ENCODE measurements at places on chromosomes 2 and 18.

GRCh38 chr2:8794923-8795825 is 42.2 kb downstream of the KIDINS220 start:
- DNase-seq, result no peak

DNA sequence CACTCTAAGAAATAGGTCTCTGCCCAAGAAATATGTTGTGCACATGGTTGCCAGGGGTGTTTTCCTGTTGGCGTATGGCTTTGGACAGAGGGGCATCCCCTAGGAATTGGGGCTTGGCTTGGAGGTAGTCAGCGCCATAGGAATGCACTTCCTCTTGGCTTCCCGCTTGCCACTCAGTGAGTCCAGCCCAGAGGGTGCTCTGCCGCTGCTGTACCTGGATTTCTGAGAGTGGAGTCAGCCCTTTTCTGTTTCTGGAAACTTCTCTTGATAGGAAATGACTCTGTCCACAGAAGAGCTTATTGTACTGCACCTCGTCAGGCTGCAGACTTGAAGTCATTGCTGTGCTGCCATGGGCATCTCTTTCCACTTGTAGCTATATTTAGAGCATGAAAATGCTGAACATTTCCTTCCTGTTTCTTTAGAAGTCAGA is 116.7 kb upstream of the MGAT5 start:
- no peak for DNase-seq

- DNase-seq, result no peak
These were observed 110.5 kb downstream of the DYSF start for GRCh38 chr2:71563872-71564271.

GRCh38 chr2:196335221-196335634 is 163.8 kb upstream of the STK17B start:
- no peak for DNase-seq

DNA sequence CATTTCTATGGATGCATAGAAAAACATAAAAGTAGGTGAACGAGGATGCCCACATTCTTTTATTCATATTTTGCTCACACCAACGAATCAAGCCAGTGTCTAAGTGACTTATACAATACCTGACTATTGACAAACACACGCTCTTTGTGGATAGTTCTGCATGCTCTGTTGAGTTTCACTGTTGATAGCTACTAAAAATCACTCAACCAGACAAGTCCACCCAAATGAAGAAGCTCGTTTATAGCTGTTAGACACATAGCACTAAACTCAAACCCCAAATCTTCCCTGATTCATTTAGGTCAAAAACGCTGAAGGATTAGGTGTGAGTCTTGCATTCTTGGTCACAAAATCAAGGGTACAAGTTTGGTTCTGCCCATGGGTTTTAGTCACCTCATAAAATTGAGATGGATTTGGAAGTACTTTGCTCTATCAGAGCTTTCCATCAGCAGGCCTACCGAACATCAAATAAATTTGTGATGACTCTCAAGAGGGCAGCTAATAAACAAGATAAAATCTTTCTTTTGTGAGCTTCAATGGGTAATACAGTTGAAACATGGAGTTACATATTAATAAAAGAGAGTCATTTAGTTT is 92.7 kb upstream of the ETAA1 start:
- no peak for DNase-seq

DNA sequence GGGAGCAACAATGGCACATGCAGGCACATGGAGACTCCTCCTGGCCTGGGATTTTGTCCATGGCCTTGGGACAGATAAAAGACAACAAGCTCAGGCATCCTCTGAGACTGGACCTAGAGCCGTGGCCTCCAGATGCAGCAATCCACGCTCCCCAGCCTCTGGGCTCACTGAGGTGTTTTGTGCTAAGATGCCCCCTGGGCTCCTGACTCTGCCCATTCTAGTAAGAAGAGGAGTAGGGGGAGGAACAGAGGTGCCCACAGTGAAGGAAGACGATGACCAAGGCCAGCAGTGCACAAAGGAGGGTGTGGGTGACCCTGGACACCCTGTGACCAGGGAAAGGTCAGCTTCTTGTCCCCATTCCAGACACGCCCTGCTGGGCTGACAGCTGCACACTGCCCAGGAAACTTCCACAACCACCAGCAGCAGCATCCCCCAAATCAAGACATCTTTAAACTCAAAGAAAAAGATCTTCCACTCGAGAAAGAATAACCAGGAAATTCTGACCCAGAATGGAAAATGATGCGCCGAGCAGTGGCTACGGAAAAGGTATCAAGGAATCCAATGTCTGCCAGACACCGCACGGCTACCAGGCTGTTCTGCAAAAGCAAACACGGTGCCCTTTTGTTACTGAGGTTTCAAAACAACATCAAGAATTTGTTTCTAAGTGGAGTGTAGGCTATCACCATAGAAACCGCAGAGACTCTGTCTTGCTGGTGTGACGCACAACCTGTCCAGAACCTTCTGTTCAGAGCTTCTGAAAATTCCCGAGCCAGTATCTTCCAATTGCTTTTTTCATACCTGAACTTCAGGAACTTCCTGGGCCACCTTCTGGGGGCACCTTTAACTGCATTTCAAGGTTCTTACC is 65.5 kb downstream of the ZNF516 start:
- no peak for DNase-seq

DNA sequence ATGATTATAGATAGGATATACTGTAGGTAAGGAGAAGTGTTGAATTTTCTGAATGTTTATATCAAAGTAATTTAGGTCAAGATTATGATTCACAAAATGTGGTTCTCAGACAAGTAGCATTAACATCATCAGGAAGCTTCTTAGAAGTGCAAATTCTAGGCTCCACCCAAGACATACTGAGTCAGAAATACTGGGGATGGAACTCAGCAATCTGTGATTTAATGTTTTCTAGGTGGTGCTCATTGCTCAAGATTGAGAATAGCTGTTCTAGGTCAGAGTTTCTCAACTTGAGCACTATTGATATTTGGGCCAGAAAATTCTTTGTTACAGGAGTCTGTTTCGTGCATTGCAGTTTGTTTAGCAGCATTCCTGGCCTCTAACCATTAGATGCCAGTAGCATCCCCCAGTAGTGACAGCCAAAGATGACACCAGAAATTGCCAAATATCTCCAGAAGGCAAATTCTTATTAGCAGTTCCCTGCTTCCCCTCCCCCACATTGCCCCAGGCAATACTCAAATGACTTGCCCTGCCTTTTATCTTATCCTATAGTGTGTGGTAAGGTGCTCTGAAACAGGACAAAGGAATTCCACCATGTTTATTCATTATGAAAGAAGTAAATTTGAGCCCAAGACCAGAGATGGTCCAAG is 1001.2 kb downstream of the DPP10 start:
- no peak for DNase-seq

GRCh38 chr2:32523686-32524085 is 104.2 kb upstream of the TTC27 start:
- no peak for DNase-seq

DNA sequence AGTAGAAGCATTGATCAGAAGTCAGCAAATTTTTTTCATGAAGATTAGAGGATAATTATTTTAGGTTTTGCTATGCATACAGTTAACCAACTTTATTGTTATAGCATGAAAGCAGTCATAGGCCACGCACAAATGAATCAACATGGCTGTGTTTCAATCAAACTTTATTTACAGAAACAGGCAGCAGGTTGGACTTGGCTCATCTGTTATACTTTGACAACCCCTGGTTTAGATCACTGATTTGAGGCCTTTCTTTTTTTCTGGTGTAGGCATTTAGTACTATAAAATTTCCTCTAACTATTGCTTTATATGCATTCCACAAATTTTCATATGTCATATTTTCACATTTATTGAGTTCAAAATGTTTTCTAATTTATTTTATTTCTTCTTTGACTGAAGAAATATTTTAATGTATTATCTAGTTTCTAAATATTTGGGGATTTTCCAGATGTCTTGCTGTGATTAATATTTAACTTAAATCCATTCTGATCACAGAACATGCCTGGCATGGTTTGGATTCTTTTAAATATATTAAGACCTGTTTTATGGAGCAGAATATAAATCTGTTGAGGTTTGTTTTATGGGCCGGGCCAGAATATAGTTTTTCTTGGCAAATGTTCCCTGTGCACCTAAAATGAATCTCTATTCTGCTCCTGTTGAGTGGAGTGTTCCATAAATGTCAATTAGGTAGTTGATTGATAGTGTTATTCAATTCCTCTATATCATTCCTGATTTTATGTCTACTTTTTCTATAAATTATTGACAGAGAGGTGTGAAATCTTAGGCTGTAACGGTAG is 116.3 kb upstream of the KLHL29 start:
- DNase-seq, result no peak

- no peak for DNase-seq
These were observed 198.3 kb downstream of the GLI2 start for GRCh38 chr2:120933693-120934573.

DNA sequence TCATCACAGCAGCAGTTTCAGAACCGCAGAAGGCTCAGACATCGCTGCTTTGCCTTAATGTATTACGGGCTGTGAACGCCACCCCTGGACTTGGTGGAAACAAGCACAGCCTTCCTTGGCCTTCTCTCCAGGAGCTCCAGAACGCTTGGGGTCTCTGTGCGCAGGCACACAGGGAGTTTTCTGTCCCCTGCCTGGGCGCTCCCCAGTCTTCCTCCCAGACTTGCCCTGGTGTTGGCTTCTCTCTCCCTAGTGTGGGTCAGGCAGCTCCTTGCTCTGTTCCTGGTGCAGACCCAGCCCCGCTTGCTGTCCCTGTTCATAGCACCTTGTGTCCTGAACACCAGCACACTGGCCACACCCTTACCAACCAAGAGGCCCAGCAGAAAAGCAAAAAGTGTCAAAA is 103.6 kb downstream of the FAM210A start:
- no peak for DNase-seq

GRCh38 chr2:204072443-204073324 is 136.1 kb downstream of the ICOS start:
- DNase-seq, result peak; percentile 2

DNA sequence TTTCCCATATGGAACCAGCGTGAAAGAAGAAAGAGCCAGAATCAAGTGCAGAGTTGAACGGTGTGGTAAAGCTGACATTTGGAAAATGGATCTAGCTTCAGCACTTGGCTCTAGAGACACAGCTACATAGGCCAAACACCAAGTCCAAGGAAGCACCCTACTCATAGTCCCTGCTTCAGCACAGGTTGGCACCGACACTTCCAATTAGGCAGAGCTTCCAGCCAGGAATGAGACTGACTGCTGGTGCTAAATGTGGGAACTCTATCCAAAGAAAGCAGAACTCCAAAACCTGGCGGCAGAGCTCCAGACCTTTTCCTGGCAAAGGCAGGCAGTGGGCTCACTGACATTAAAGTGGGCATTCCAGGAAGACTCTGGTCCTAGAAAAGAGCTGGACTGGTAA is 125.4 kb upstream of the CTNNA2 start:
- DNase-seq, result no peak

- DNase-seq, result no peak
These were observed 298.9 kb downstream of the TCF4 start for GRCh38 chr18:55289048-55289447.

- DNase-seq, result no peak
These were observed 4.7 kb upstream of the STAT1 start for GRCh38 chr2:191018643-191019119.

- no peak for DNase-seq
These were observed 802.9 kb upstream of the ID2 start for GRCh38 chr2:7878786-7879482.

DNA sequence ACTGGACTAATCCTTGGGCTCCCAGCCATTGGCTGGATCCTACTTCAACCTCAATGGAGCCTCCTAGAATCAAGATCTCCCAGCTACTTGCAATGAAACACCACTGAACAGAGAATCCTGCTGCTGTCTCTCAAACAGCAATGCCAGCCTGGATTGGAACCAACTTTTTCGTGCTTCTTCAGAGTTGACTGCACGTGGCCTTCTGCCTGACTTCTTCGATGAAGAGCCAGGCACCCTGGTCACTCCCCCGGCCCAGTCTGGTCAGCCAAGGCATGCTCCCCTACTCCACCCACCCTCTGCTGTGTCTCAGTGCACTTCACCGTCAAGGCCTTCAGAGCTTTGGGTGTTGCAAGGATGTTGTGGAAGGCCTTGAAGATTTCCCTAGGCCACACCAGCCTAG is 148.7 kb downstream of the CLIP4 start:
- no peak for DNase-seq

DNA sequence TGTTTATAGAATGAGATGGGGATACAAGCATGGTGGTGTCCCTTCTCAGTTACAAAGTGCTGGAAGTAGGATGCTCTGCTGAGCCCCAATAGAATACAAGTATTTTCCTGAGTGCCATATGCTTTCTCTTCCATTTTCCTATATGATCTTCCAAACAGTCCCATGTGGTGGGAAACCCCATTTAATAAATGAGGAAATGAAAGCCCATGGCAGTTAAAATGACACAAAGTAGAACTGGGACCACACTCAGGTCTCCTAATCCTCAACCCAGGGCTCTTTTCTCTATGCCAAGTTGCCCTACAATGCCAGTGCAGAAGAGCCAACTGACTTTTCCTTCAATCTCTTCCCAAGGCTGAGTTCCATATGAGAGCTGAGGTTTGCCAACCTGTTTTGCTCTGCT is 210.2 kb upstream of the FBXO11 start:
- DNase-seq, result no peak

DNA sequence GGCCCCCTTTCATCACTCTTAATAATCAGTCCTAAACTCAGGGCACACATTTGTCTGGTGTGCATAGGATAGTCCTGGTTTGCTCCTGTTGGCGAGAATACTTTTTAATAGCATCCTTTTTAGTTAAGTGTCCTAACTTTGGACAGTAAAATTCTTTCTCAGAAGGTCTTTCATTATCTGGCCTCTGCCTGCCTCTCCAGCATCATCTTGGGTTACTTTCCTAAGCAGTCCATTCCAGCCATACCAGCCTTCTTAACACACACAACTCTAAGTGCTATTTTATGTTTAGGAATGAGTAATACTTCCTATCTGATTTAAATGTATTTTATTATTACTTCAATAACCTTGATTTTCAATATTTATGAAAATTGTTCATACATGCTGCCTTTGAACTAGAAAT is 151.0 kb downstream of the ACOXL start:
- no peak for DNase-seq

Measured in T-helper 22 cell (primary cell).